ENCODE measurements at places on chromosomes 13 and 19.
A peak's percentile ranks its signal among the peaks of the same experiment; 100 is the strongest.

DNA sequence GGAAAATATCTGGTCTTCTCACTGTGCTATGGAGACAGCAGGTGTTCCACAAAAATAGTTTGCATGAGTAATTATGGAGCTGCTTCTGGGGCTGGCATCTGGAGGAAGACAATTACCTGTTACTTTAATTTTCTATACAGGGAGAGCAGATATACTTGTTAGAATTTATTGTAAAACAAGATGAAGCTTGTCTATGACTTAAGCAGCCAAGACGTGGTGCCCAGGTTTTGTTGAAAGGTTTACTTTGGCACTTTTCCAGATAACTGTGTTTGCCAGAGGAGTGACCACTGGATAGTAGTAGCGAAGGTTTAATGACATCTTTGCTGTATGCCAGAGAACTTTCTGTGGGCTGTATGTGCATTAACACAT lies 134.5 kb upstream of the KL start:
- DNase-seq = no peak

- no peak for DNase-seq
These were observed 311.4 kb upstream of the ATXN8OS start for GRCh38 chr13:69796256-69796655.

DNA sequence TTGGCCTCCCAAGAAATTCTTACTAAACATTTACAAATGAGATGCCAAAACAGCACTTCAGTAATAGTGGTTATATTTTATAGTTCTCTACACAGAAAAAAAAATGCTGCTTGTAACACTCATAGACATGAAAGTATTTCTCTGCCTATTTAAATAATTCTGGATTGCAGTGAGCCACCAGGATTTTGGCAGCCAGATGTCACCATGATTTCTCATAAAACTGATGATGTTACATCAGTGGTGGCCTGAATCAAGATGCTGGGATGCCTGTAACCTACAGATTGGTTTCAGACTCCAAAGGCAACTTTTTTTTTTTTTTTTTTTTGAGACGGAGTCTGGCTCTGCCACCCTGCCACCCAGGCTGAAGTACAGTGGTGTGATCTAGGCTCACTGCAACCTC lies 2.7 kb upstream of the CAPS start:
- DNase-seq = no peak

DNA sequence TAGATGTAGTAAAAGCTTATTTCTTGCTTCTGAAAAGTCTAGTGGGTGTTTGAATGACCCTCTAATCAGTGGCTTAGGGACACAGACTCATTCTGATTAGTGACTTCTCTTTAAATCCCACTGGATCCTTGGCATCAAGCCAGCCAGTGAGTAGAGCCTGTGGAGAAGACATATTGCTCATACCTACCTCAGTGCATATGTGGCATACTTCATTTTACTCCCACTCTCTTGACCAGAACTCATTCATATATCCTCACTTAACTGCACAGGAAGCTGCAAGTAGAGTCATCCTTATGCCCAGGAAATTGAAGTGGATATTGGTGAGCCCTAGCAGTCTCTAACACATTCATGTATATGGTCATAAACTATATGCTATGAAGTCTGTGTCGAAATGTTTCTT lies 148.3 kb downstream of the PDS5B start:
- no peak for DNase-seq

- no peak for DNase-seq
These were observed 127.3 kb upstream of the EDNRB start for GRCh38 chr13:78045916-78046315.

DNA sequence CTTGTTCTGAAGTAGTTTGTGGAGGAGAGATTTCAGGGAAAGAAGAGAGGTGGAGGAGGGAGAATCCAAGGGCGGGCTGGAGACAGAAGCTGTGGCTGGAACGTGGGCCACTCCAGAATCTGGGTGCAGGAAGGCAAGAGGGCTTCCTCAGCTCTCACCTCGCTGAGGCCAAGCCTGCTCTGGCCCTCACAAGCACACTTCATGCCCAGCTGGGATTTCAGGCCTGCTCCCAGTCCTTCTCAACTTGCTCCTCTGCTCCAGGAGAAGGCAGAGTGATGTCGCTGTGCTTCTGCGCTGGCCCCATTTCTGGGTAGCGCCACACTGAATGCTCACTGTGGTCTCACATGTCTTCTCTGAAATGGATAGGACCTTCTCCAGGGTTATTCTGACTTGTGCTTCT lies 328.8 kb downstream of the FGF9 start:
- no peak for DNase-seq

- no peak for DNase-seq
These were observed 43.9 kb upstream of the CSNK1A1L start for GRCh38 chr13:37149380-37149779.

GRCh38 chr13:33328701-33329100 lies 43.1 kb upstream of the STARD13 start:
- no peak for DNase-seq

DNA sequence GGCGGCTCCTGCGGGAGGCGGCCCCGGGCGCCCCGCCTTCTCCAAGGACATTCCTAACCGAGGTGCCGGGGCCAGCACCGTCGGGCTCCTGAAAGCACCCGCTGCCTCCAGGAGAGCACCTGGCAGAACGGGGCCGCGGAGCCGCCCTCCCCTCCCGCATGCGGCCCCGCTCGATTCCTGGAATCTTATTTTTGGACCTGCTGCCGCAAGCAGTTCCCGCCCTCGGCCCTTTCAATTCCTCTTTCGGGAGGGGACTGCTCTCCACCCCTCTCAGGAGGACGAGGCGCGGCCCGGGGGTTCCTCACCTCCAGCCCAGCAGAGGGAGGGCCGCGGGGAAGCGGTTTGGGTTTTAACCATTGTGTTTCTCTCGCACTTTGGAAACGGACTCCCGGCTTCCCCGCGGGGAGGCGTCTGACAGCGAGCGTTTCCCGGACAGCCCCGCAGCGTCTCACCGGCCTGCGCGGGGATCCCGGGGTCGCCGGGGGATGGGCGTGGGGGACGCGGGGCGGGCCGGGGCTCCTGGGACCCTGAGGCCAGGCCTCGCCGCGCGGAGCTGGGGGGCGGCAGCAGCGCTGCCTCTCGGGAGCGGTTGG lies 849 bp downstream of the GAS6 start:
- no peak for DNase-seq

GRCh38 chr13:39603424-39603947 lies 493 bp upstream of the LHFPL6 start:
- no peak for DNase-seq

- DNase-seq = no peak
These were observed 38.7 kb downstream of the NFIX start for GRCh38 chr19:13033819-13034611.

DNA sequence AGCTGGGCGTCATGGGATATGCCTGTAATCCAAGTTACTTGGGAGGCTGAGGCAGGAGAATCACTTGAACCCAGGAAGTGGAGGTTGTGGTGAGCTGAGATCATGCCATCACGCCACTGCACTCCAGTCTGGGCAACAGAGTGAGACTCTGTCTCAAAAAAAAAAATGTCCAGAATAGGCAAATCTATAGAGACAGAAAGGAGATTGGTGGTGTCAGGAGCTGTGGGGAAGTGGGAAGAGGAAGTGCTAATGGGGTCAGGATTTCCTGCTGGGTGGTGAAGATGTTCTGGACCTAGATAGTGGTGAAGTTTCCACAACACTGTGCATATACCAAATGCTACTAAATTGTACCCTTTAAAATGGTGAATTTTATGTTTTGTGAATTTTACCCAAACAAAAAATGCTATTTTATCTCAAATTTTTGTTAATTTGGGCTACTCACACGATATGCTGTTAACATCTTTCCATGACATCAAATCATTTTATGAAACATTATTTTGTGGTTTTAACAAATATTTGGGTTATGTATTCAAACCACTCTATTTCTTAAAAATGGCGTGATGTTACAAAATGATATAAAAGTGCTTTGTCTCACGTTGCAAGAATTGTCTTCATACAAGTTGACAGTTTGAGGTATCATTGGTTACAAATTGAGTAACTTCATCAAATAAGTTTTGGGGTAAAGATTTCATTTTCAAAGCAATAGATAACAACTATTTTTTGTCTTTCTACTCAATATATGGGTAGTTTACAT lies 7.4 kb upstream of the CYP4F3 start:
- DNase-seq = no peak

DNA sequence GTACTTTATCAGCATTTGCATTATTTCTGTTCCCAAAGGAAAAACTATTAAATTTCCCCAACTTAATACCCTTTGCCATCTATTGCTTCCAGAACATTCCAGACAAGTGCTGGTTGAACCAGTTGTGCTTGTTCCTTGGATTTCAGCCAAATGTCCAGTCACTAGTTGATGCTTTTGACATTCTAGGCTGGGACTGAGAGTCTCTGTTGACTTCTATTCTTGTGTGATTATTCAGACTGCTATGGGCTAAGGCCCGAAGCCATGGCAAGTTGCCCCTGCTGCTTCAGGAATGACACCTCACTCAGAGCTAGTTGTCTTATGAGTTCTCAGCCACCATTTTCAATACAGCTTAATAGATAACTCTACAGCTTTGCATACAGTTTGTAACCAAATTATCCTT lies 458.1 kb upstream of the ARGLU1 start:
- DNase-seq = no peak

DNA sequence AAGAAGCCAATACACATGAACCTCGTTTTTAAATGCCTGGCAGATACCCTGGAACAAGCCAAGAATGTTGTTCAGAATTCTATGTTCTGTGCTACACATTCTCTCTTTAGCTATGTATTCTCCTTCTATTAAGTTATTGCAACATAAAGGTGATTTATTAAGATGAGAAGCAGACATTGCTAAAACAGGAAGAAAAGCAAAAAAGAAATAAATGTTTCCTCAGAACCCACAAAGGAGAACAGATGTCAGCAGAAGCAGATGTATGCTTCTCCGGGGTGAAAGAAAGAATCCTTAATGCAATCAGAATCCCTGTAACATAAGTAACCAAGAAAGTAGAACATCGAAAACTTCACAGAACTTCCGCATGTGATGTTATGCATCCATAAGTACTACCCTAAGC lies 302.9 kb downstream of the DCT start:
- no peak for DNase-seq

GRCh38 chr19:29404015-29404414 lies 121.8 kb upstream of the VSTM2B start:
- DNase-seq = no peak

DNA sequence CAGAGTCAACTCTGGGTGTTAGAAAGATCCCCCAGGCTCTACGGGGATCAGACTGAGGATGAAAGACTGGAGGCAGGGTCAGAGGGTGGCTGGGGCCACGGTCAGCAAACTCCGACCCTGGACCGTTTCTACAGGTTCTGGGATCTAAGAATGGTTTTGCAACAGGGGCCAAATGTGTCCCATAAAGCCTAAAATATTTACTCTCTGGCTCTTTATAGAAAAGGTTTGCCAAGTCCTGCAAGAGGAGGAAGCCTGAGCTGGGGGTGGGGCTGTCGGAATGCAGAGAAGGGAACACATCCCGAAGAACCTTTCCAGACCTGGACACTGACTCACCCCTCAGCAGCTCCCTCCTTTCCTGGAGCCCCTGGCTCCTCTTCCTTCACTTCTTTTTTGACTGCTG lies 20.7 kb downstream of the LIG1 start:
- no peak for DNase-seq

- DNase-seq = peak; percentile 53
These were observed 34.4 kb downstream of the PIP5K1C start for GRCh38 chr19:3665681-3666544.

DNA sequence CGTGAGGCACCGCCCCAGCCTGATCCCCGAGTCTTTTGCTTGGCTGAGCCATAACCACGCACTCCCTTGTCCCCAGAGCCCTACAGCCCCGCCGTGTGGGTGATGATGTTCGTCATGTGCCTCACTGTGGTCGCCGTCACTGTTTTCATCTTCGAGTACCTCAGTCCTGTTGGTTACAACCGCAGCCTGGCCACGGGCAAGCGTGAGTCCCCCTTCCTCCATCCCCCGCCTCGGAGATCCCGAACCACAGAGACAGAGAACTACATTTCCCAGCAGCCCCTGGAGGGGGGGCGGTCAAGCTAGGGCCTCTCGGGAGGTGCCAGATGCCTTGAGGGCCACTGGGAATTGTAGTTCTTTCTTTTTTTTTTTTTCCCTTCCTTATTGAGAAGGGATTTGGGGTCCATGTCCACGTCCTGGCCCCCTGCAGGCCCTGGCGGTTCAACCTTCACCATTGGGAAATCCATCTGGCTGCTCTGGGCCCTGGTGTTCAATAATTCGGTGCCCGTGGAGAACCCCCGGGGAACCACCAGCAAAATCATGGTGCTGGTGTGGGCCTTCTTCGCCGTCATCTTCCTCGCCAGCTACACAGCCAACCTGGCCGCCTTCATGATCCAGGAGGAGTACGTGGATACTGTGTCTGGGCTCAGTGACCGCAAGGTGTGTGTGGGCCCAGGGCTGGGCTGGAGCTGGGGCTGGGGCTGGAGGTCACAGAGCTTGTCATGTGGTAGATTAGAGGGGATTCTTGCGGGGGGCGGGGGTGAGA lies 25.9 kb downstream of the GRIN2D start:
- DNase-seq = peak; percentile 52

GRCh38 chr13:98619556-98619955 lies 42.6 kb upstream of the STK24 start:
- DNase-seq = no peak

DNA sequence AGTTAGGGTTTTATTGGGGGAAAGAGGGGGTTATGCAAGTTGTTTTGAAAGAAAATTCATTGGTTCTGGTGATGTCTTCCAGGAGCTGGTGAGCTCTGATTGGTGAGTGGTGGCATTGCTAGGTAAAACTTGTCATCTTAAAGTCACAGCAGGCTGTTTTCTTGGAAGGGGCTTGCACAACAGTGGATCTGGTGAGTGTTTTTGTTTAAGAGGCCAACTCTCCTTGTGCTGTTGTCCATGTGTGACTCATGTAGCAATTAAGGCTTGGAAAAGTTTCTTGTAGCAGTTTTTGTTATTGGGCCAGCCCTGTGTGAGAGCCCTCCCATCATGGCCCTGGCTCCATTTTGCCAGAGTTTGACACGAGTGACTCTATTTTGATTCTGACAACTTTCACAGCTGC lies 109.4 kb downstream of the RFC3 start:
- DNase-seq = no peak

DNA sequence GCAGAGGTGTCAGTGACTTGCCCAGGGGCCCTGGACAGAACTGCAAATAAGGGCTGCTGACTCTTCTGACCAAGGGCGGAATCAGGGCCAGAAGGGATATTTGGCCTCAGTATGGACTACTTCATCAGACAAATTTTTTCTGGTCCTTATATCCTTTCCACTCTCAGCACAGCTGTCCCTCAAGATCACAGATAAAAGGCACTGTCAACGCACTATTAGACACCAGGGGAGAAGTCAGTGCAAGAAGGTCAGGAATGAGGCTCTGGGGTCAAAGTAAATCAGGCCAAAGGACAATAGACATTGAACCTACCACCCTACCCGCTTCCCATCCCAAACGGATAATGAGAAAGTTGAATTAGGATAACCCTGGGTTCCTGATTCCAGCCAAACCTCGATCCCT lies 657.6 kb downstream of the UQCRFS1 start:
- no peak for DNase-seq

DNA sequence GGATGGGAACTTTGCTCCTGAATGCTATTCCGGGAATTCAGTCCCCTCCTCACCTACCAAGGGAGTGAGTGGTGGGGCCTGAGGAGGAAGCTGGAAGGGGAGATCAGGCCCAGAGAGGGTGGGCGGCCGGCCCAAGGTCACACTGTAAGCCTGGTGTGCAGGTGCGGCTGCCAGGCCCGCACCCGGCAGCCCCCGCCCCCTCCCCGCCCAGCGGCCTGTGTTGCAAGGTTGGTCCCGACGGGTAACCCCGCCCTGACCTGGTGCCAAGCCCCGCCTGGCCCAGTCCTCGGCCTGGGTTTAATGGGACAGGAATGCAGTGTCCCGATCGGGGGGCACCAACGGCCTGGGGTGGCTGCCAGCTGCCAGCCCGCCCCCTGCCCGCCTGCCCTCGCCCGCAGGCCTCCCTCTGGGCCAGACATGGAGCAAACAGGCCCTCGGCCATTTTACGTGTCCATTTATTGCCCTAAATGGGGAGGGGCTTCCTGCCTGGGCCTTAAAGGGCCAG lies 5.5 kb downstream of the ZBTB7A start:
- DNase-seq = no peak

Data from stimulated activated CD4-positive, alpha-beta T cell treated with anti-CD3 and anti-CD28 coated beads, Interleukin-2, amount 100 ng/mL, for 4 hours (primary cell).